ENCODE measurements at places on chromosomes 13 and 19.

GRCh38 chr19:31277516-31277915 is 71.7 kb downstream of the TSHZ3 start:
- DNase-seq: no peak

GRCh38 chr13:24687611-24688010 is 7.4 kb downstream of the ATP12A start:
- DNase-seq: no peak

DNA sequence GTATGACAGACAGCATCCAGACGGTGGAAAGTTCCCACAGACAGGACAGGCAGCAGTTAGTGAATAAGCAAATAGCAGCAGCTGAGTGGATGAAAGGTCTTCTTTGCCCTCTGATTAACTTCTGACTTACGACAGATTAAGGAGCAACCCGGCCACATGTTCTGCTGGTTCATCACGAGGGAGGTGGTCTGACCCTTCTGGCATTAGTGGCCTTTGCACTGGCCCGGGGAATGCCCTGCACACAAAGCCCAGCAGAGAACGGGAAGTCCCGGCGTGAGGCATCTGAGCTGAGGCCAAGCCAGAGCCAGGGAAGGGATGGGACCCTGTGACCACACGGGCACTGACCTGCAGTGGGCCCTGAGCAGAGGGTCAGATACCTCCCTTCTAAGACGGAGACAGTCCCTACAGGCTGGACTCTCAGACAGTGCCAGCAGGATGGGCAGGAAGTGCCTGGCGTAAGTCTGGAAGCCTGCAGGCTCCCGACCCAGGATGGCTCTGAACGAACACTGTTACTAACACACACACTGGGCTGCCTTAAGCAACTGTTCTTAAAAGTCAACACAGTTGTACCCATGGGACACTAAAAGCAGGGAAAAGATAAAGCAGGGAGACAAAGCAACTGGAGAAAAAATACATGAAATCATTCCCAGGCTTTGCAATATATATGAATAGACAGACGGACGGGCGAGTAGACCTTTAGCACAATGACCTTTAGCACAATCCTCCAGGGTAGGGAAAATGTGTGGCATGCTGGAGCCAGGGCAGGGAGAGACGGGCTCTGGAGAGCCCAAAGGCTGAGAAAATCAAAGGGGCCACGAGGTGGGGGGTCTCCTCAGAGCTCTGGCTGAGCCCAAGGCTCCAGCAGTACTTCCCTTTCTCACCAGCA is 6.3 kb downstream of the C19orf12 start:
- DNase-seq: no peak

DNA sequence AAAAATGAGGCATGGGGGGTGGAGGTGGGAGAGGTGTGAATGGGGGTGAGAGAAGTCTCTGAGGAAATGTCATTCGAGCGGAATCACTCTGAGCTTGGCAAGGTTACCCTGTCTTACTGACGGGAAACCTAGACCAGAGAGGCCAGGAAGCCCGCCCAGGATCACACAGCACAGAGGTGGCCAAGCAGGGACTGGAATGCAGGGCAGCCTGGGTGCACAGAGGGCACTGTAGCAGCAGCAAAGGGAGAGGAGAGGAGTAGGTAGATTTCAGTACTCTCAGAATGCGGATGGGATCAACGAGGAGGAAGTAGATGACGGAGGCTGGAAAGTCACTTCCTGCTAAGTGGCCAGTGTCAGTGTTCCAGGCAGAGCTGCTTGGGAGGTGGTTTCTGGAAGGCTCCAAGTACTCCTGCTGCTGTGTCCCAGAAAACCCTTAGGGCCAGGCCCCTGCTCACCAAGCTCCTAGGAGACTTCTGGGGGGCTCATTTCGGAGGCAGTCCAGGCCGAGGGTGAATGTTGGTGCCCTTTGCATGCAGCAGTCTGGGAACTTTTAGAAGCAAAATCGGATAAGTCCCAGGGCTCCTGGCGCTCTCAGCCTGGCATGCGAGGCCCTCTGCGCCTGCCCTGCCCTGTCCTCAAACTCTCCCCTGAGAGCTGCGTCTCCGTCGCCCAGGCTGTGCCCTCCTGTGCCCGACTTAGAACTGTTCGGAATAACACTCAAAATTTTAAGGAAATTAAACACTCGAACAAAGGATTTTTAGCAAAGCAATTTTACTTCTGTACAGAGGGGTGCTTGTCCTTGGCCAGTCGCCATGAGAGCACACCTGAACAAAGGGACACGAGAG is 33.5 kb downstream of the DNM2 start:
- DNase-seq: no peak

GRCh38 chr19:29806098-29806866 is 5.5 kb upstream of the CCNE1 start:
- no peak for DNase-seq

- no peak for DNase-seq
Measured at GRCh38 chr13:44574466-44574855, 1.7 kb downstream of the TSC22D1 start.

DNA sequence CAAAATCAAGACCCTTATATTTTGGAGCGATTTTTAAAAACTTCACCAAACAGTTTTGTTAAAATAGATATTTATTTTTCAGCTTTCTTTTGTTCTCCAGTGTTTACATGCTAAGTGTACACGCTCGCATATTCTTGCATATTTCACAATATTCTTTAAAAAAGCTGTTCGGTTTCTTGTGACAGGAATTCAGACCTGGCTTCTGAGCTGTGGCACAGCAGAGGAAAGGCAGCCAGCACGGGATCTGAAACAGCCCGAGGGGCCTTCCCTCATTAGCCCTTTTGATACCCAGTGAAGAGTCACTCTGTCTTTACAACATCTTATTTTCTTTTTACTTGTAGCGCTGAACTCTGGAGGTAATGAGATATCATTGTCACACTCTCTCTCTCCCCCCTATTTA is 234.0 kb downstream of the B3GLCT start:
- no peak for DNase-seq
